ENCODE measurements at places on chromosomes 2 and 18. TPM values are rescaled to one million over a fixed set of nuclear protein-coding genes. Genes with fewer than 3 reads are reported as not detected.

DNA sequence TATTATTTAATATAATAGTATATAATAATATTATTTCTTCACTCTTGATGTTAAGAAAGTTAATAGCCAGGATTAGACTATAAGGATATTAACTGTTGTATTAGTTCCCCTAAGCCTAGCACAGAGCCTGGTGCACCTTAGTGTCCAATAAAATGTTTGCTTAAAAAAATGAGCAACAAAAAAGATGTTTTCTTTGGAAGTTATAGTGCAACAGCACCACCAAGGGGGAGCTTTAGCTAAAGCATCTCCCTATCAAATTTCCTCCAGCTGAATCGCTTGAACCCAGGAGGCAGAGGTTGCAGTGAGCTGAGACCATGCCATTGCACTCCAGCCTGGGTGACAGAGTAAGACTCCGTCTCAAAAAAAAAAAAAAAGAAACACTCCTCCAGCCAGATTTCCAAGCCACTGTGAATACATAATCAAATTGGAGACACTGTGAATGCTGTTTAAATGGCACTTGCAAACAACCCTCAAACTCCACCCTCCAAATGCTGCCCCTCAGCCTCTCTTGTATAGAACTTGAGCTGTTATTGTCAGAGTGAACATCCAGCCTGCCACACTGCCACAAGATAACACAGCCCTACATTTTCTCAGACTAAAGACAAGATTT, 221.9 kb downstream of the DYM start:
- peak; percentile 46 for DNase-seq
- H3K4me3 ChIP-seq, result no peak overlapping the region
- H3K36me3 ChIP-seq, result no peaks in the 10 kb centered on the region

GRCh38 chr2:119333360-119333759, 33.3 kb downstream of the C2orf76 start:
- H3K27ac ChIP-seq, result no peak overlapping the region
- H3K36me3 ChIP-seq, result no peaks in the 10 kb centered on the region
- H3K4me3 ChIP-seq, result no peak overlapping the region
- H3K27me3 ChIP-seq, result no peaks in the 10 kb centered on the region
- DNase-seq, result no peak

The ALPP gene
- 0.09 TPM for total RNA-seq

- no peak overlapping the region for H3K27ac ChIP-seq
- DNase-seq, result no peak
- no peaks in the 10 kb centered on the region for H3K27me3 ChIP-seq
- H3K4me1 ChIP-seq, result no peaks in the 10 kb centered on the region
Observed at GRCh38 chr2:229174794-229175496, 96.1 kb downstream of the PID1 start.

The PSMD14 gene
- 67.4 TPM for total RNA-seq

The TMEM198 gene
- total RNA-seq, result 0.52 TPM

- no peak for DNase-seq
- H3K36me3 ChIP-seq, result no peaks in the 10 kb centered on the region
- H3K27ac ChIP-seq, result no peak overlapping the region
- H3K27me3 ChIP-seq, result no peaks in the 10 kb centered on the region
Observed at GRCh38 chr2:52613064-52613463, 1154.5 kb upstream of the CHAC2 start.

DNA sequence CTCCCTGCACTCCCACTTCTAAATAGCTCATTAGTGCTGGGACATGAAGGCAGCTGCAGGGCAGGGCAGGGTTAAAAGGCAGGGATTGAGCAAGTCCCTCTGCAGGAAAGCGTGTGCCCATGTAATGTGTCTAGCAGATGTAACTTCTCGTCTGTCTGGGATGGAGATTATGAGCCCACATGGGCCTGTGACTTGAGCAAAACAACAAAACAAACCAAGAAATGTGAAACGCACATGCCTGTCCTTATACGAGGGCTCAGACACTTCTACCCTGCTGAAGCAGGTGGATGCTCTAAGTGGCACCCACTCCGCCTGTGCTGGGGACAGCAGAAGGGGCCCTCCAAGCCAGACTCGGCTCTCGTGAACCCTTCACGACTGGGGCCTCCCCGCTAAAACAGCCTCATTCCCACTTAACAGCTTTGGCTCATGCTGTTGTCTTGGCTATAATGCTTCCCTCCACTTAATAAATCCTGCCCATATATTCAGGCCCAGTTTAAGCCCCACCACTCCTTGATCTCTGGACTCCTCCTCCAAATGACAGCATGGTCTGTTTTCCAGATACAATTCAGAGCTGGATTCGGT, 40.9 kb downstream of the TMEM247 start:
- no peak for DNase-seq
- no peak overlapping the region for H3K4me3 ChIP-seq
- H3K27ac ChIP-seq, result no peak overlapping the region
- H3K27me3 ChIP-seq, result no peaks in the 10 kb centered on the region
- H3K36me3 ChIP-seq, result no peaks in the 10 kb centered on the region
- H3K4me1 ChIP-seq, result no peaks in the 10 kb centered on the region

DNA sequence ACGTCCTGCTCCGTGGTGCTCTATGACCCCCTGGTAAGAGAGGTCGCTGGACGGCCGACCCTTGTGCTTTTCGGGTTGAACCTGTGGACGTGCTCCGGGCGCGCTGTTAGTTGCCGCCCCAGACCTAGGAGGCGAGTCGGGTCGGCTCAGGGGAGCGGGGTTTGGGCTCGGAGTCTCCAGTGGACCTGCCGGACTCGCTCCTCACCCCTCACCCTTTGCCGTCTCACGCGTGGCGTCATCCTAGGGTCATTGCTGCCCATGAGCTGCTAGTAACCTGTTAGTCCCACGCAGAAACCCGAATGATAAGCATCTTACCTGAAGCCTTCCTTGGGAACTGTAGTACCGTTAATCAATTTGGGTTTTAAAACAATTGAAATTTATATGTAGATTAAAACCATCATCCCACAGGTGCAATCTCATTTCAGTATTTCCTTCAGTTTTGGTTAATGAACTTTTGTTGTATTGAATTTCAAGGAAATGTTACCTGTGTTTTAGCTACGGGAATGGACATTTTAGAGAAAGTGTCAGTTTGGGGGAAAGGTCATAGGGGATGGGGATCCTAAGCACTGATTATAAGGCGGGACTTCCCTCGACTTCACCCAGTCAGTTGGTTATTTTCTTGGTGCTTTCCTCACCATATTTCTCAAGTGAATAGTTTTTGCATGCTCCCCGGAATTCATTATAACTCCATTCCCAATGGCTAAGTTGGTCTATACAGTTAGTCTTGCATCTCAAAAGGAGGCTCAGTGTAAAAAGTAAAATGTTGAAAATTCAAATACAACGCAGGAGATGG, 536 bp downstream of the ELP2 start:
- peaks cover 15% of the 10 kb centered on the region for H3K4me1 ChIP-seq
- H3K36me3 ChIP-seq, result no peaks in the 10 kb centered on the region
- H3K4me3 ChIP-seq, result peak overlapping the region; percentile 99
- peak overlapping the region; percentile 98 for H3K27ac ChIP-seq
- no peak for DNase-seq
- no peaks in the 10 kb centered on the region for H3K27me3 ChIP-seq

The TRIM43 gene
- total RNA-seq, result 0.66 TPM

The CDH2 gene
- total RNA-seq, result 3.0 TPM

DNA sequence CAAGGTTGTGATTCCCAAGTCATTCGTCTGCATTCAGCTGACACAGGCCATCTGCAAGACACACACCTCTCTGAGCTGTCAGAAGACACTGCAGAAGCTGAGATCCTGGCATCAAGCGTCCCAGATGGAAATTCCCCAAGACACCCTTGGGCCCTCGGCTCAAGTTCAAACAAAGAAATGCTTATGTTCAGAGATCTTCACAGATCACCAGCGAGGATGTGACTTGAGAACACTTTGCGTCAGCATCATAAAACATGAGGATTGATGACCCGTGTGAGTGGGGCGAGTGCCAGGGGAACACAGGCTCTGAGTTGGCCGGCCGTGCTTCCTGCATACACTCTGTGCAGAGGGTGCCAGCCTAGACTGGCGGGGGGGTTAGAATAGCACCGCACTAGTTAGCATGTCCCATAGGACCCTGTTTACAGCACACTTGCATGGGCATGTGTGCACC, 36.8 kb downstream of the KCNIP3 start:
- no peak overlapping the region for H3K4me3 ChIP-seq
- DNase-seq, result peak; percentile 9
- H3K27me3 ChIP-seq, result peaks cover 11% of the 10 kb centered on the region
- H3K27ac ChIP-seq, result peak overlapping the region; percentile 68
- no peaks in the 10 kb centered on the region for H3K4me1 ChIP-seq
- no peaks in the 10 kb centered on the region for H3K36me3 ChIP-seq

GRCh38 chr2:206071807-206072206, 14.2 kb downstream of the INO80D start:
- no peak overlapping the region for H3K4me3 ChIP-seq
- no peak overlapping the region for H3K27ac ChIP-seq
- no peaks in the 10 kb centered on the region for H3K4me1 ChIP-seq
- H3K36me3 ChIP-seq, result no peaks in the 10 kb centered on the region

The BUB1 gene
- 52.9 TPM for total RNA-seq

The PLCD4 gene
- total RNA-seq, result 0.57 TPM

DNA sequence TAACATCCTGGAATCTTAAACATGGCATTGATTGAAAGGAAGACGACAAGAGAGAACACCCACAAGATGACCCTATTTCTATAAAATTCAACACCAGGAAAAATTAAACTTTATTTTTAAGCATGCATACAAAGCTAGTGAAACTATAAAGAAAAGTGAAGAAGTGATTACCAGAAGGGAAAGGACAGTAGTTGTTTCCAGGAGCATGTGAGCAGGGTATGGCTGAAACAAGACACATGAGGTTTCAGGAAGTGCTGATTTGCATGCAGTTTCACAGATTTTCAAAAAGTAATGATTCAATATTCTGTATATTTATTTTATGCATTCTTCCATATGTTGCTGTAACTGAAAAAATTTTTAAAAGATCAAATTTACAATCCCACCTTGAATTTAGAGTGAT, 24.6 kb upstream of the DAW1 start:
- no peaks in the 10 kb centered on the region for H3K27me3 ChIP-seq
- H3K36me3 ChIP-seq, result no peaks in the 10 kb centered on the region

DNA sequence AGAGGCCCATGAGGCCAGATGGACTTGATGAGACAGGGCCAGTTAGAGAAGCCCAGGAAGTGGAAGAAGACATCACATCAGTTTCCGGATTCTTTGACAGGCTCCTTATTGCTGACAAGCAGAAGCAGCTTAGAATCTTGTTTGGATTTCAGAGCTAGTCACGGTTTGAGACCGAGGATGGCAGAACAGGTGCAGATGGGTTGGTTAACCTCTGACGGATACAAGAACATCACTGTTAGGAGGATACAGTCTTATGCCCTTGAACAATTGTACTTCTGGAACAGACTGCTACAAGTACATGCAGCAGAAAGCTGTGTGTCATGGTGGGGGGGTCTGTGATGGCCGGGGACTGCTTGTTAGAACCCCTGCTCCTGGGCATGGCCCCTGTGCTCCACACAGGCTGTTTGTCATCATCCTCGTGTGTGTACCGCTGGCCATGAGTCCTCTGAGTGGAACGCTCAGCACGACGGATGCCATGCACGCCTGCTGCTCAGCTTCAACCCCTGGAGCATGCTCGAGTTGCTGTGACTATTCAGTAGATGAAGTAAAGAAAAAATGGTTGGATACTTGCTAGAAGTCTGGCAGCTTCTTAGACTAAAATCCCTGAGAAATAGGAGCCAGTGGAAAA, 217.7 kb downstream of the SH3RF3 start:
- no peaks in the 10 kb centered on the region for H3K36me3 ChIP-seq
- no peak overlapping the region for H3K4me3 ChIP-seq
- DNase-seq, result no peak
- H3K4me1 ChIP-seq, result peaks cover 16% of the 10 kb centered on the region

GRCh38 chr2:154692927-154693326, 5.6 kb upstream of the KCNJ3 start:
- no peak for DNase-seq
- no peak overlapping the region for H3K4me3 ChIP-seq
- H3K27ac ChIP-seq, result no peak overlapping the region
- H3K36me3 ChIP-seq, result no peaks in the 10 kb centered on the region

- no peak overlapping the region for H3K27ac ChIP-seq
- H3K27me3 ChIP-seq, result peaks cover 6% of the 10 kb centered on the region
- no peaks in the 10 kb centered on the region for H3K36me3 ChIP-seq
- no peaks in the 10 kb centered on the region for H3K4me1 ChIP-seq
- no peak overlapping the region for H3K4me3 ChIP-seq
Observed at GRCh38 chr2:98297817-98298682, 48.2 kb upstream of the CNGA3 start.

The FAM168B gene
- 31.4 TPM for total RNA-seq

DNA sequence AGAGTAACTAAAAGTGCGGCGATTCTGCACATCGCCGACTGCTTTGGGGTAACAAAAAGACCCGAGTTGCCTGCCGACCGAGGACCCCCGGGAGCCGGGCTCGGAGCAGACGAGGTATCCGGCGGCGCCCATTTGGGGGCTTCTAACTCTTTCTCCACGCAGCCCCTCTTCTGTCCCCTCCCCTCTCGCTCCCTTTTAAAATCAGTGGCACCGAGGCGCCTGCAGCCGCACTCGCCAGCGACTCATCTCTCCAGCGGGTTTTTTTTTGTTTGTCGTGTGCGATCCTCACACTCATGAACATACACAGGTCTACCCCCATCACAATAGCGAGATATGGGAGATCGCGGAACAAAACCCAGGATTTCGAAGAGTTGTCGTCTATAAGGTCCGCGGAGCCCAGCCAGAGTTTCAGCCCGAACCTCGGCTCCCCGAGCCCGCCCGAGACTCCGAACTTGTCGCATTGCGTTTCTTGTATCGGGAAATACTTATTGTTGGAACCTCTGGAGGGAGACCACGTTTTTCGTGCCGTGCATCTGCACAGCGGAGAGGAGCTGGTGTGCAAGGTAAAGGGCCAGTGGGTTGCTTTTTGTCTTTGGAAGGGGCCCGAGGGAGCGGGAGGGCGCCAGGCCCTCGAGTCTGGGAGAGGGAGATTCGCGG, 1.4 kb downstream of the TRIB2 start:
- peaks cover 2% of the 10 kb centered on the region for H3K27me3 ChIP-seq
- H3K4me1 ChIP-seq, result peaks cover 42% of the 10 kb centered on the region
- H3K36me3 ChIP-seq, result peaks cover under 1% of the 10 kb centered on the region
- H3K27ac ChIP-seq, result peak overlapping the region; percentile 92
- peak; percentile 46 for DNase-seq

DNA sequence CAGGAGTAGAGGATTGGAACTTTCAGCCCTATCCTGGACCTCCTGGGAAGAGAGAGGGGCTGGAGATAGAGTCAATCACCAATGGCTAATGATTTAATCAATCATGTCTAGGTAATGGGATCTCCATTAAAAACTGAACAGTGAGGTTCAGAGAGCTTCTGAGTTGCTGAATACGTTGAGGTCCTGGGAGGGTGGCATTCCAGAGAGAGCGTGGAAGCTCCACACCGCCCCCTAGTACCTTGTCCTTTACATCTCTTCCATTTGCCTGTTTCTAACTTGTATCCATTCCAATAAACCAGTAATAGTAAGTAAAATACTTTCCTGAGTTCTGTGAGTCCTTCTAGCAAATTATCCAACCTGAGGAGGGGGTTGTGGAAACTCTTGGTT, 101.7 kb downstream of the B3GNT2 start:
- H3K4me1 ChIP-seq, result no peaks in the 10 kb centered on the region
- H3K4me3 ChIP-seq, result no peak overlapping the region
- no peaks in the 10 kb centered on the region for H3K36me3 ChIP-seq

DNA sequence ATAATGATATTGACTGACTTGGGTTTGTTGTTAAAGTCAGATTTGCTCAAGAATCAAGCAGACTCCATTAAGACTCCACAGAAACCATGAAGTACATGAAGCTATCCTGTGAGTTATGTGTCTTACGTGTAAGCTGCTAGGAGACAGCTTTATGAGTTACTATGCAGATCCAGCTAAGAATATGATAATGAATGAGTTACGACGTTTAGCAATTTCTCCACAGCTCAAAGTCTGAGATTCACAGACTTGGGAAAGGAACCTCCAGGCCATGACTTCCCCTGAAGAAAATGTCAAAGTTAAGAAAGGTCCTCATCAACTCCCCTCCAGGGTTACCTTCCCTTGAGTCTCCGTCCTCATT, 211.9 kb upstream of the HNRNPA3 start:
- no peaks in the 10 kb centered on the region for H3K27me3 ChIP-seq
- no peaks in the 10 kb centered on the region for H3K36me3 ChIP-seq
- no peak overlapping the region for H3K4me3 ChIP-seq

All from thymus (tissue), 14 donors.